ENCODE measurements at places on chromosomes 5 and 9.

- no peak for DNase-seq
Measured at GRCh38 chr5:77010243-77010642, 20.0 kb upstream of the AGGF1 start.

DNA sequence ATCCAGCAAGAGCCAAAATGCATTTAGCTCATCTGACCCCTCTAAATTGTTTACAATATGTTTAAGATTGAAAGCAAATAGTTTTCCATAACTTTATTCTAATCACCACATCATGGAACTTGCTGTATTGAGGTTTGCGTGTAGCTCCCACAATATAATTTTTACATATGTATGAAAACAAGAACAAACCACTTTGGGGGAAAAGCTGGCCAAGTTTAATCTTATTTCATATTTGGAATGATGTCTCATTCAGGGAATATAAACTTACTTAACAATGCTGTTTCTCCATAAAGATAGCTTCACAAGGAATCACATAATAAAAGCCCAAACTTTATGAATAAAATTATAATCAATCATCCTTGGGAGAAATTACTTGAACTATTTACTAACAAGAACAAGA is 194.6 kb upstream of the PCSK5 start:
- DNase-seq: no peak

GRCh38 chr5:135743705-135744411 is 90.6 kb upstream of the SLC25A48 start:
- DNase-seq: no peak

DNA sequence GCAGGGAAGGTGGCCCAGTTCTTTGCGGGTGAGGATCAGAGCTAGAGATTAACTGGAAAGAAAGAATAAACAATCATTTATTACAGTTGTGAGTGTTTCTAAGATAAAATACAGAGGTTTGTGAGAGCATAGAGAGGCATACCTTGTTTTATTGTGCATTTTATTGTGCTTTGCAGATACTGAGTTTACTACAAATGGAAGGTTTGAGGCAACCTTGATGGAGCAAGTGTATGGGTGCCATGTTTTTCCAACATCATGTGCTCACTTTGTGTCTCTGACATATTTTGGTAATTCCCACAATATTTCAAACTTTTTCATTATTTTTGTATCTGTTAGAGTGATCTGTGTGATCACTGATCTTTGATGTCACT is 715 bp upstream of the C5orf34 start:
- DNase-seq: no peak
